ENCODE measurements at places on chromosomes 7 and 10.

DNA sequence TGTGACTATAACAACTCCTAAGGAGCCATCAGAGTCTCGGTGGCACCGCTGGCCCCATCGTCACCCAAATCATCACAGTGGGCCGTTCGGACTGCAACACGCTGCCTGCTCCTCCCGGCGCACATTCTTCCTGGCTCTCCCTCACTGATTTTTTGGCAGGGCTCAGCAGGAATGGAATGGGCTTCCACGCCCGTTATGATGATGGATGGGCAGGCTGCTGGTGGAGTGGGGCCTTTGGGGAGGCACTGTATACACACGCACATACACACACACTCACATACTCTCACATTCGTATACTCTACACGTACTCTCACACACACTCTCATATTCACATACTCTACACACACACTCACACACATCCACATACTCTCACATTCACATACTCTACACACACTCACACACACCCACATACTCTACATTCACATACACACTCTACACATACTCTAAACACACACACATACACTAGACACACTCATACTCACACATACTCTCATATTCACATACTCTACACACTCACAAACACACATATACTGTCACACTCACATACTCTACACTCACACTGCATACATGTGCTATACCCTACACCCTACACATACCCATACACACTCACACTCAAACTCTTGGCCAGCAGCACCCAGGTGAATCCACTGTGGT, 99.8 kb downstream of the KCNMA1 start:
- peak; percentile 73 for DNase-seq

- no peak for DNase-seq
Observed at GRCh38 chr7:142161921-142162320, 50.4 kb downstream of the MGAM2 start.

GRCh38 chr7:143906151-143906550, 4.2 kb upstream of the TCAF1 start:
- no peak for DNase-seq

DNA sequence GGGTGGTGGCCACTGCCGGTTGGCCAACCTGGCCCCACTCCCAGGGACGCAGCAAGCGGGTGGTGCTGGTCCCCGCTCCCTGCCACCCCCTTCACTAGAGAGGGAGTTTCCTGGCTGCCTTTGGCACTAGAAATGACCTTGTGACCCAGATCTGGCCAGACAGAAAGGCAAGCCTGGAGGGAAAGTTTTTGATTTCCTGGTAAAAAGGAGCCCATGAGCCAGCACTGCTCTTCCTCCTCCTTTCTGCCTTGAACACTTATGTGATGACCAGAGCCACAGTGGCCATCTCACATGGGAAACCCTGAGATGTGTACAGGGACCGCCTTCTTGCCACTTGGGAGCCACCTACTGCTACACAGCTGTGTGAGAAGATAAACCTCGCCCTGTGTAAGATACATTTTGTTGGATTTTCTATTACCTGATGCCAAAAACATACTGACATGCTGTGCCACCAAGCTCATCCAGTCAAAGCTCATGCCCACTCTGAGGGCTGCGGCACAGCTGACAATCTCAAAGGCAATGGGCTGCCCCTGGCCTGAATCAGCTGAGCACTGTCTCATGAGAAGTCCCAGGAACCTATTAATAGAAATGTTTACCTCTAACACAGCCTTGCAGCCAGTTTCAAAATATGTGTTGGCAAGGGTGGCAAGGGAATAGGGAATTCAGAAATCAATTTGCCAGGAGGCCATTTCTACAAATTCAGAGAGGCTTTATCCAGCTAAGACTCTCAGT, 94.0 kb downstream of the CYTH3 start:
- no peak for DNase-seq

DNA sequence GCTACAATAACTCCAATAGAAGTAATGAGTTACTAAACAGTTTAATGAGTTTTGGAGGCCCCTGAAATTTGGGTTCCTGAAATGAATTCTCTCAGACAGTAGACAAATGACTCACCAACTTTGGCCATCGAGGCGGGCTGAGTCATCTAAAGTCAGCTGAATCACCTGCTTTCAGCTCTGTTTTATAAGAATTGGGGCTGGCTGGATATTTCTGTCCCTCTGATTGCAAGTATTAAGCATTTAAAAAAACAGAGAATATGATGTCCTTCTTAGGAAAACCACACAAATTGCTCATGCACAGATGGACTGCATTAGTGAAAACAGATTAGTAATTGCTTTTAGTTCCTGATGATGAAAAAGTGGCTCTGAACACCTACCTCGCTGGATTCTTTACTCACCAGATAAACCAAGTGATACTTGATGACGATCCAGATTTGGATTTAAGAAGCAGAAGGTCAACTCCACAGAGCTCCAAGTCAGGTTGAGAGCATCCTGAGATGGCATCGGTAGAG, 59.1 kb downstream of the ZNF365 start:
- DNase-seq = peak; percentile 95

DNA sequence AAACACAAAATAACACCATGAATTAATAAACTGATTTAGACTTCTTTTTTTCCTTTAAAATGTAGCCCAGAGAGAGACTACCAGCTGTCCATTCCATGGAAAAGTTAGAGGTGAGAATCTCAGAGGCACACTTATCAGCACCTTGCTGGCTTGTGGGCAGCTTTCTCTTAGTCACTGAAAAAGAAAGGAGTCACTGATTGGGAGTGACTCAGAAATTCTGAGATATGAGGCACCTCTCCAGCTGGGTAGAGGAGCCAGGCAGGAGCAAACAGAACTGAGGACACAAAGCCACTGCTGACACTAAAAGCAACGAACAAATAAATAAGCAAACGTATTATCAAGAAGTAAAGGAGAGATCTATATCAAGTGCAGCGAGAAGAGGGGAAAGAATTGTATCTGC, 310.6 kb downstream of the PARD3 start:
- peak; percentile 19 for DNase-seq

GRCh38 chr7:131844369-131844768, 287.9 kb upstream of the PODXL start:
- no peak for DNase-seq

- DNase-seq = no peak
Observed at GRCh38 chr10:101903827-101904550, 60.4 kb upstream of the KCNIP2 start.

DNA sequence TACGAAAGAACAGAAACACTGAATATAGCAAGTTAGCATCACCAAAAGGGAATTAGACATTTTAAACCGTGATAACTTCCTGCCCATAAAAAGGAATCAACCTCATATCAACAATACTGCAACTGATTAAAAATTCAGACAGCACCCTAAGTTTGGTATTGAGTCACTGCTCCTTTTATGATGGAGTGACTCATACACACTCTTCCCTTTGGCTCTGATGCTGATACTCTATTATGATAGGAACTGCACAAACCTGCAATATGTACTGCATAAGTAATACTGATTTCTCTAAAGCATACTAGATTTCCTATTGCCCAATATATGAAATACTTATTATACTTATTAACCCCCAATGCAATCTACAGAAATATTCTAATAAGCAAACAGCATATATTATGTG, 118.7 kb downstream of the PARD3 start:
- peak; percentile 45 for DNase-seq

GRCh38 chr7:8425223-8425622, 8.2 kb upstream of the NXPH1 start:
- DNase-seq = no peak

GRCh38 chr10:107409522-107409921, 245.0 kb upstream of the SORCS1 start:
- DNase-seq = peak; percentile 21

DNA sequence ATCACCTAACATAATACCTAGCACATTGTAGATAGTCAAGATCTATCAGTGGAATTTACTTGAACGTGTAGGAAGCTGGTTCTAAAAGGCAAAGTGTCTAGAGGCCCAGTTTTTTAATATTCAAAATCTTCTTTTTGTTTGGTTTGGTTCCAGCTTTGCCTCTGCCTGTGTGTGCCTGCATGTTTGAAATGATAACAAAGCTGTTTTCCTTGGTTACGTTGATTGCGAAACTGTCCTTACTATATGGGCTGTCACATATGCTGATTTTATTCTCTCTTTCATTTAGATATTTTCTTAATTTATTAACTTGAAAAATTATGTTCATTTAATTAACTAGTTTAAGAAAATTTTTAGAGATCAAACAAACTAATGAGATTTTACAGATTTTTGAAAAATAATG, 237.3 kb downstream of the SEMA3A start:
- peak; percentile 16 for DNase-seq

GRCh38 chr7:73483171-73483570, 38.9 kb downstream of the BAZ1B start:
- DNase-seq = no peak

DNA sequence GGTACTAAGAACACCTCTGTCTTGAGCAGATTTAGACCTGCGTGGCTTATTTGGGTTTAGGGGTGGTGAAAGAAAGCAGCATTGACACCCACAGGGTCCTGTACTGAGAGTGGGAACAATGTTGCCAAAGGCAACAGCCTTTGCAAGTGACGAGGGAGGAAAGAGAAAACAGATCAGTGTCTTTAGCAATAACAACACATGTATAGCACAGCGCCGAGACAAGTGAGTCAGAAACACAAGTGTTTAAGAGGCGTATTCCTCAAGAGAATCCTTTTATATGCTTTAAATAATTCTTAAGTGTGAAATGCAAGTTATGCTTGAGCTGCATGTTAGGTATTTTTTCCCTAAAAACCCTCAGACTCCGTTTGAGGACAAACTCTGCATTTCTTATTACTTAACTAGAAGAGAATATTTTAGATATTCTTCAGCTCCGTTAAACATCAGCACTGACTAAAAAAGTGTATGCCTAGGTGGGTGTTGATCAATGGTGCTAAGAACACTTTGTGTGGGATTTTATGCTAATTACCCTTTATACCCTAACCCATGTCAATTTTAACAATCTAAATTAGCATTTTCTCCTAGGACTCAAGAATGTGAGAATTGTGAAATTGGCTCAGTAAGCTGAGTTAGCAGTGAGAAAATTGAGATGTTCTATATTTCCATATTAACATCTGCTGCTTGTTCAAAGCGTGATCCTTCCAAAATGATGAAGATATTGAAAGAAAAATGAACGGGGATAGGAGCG, 1095.4 kb upstream of the CELF2 start:
- DNase-seq = no peak

GRCh38 chr7:157499835-157500153, 163.0 kb downstream of the DNAJB6 start:
- DNase-seq = no peak

GRCh38 chr10:88908194-88908593, 28.1 kb downstream of the STAMBPL1 start:
- no peak for DNase-seq

DNA sequence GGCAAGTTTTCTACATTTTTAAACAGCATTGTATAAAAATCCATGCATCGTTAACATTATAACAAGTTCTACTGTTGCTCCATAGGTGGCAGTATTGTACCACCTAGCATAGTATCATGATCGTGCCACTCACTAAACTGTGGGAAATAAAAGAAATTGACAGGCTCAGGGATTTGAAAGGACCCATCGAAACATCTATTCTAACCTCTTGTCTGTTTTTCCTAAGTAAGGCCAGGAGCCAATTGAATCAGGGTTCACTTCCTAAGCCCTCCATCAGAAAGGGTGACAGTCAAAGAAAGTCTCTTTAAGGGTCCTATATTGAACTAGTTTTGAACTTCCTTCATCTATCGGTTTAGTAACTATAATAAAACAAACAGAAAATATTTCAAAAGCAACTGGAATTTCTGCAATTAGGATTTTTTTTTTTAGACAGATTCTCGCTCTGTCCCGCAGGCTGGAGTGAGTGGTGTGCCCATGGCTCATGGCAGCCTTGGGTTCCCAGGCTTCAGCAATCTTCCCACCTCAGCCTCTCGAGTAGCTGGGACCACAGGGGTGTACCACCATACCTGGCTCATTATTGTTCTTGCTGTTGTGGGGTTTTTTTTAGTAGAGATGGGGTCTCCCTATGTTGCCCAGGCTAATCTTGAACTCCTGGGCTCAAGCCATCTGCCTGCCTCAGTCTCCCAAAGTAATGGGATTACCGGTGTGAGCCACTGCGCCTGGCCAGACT, 9.4 kb downstream of the HACD1 start:
- DNase-seq = peak; percentile 61

GRCh38 chr10:8424555-8425211, 370.2 kb downstream of the GATA3 start:
- DNase-seq = no peak

DNA sequence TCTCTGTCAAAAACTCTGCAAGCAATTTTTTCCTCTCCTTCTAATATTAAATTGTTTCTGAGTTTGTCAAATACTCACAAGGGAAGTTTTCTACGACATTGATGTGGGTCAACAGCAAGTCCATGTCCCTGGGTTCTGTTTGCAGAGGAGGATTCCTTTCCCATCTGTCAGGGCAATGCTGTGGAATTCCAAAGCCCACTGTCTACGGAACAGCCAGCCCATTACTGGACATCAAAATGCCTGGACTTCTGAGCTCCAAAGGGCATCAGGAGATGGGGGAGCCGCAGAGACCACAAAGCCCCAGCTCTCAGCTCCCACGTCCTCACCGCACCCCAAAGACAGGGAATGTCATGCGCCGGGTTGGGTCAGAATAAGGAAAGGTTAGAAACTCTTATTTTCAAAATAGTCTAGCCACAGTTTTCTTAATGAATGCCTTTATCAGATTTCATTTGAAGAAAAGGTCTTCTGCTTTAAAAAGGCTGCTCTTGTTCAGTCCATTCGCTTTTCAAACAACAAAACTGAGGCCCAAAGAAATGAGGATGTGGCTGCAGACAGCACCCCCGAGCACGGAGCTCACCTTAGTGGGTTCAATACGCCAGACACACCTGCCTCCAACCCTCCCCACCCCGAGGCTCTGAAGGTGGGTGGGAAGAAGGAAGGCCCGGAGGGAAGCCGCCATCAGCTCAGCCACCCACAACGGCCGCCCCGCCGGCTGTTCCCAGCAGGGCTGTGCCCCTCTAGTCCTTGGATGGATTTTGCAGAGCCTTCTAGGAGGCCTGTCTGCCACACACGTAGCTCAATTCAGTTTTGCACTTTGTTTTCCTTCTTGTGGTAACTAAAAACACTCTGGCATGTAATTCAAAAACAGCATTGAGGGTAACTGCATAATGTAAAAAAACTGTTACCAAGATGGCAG, 44.7 kb downstream of the PTPRN2 start:
- no peak for DNase-seq

DNA sequence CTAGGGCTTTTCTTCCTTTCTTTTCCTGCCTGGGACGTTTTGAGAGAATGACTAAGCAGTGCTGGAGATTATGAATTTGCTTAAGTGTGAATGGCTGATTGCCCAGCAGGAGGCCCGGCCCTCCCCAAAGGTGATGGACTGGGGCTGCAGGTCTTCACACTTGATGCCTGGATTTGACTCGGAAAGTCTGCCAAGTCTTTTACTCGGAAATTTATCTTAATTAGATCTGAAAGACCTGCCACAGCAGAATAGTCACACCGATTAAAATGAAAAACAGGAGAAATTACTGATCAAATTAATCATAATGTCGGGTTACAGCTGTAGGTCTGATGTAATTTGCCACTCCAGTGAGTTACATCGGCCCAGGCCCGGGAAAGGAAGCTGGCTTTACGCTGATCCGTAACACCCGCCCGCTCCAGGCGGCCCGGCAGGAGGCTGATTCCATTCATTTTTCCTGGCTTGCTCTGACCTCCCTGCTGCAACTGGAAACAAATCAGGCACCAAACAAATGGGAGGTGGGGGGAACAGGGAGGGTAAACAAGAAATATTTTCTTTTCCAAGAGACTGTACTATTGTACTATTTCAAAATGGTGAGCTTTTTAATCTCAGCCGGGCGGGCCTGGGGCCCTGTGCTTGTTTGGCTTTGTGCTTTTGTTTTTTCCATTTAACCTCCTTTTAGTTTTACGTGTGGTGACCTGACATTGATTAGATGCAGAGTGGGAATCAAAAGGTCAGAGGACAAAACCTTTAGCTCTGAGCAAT, 212.4 kb upstream of the YAE1 start:
- DNase-seq = peak; percentile 94

- peak; percentile 2 for DNase-seq
Observed at GRCh38 chr10:21649454-21649872, 115.4 kb downstream of the MLLT10 start.

Data from fibroblast of skin of scalp (primary cell).